ENCODE measurements at places on chromosomes 5 and 9. TPM values are rescaled to one million over a fixed set of nuclear protein-coding genes. Genes with fewer than 3 reads are reported as not detected.

DNA sequence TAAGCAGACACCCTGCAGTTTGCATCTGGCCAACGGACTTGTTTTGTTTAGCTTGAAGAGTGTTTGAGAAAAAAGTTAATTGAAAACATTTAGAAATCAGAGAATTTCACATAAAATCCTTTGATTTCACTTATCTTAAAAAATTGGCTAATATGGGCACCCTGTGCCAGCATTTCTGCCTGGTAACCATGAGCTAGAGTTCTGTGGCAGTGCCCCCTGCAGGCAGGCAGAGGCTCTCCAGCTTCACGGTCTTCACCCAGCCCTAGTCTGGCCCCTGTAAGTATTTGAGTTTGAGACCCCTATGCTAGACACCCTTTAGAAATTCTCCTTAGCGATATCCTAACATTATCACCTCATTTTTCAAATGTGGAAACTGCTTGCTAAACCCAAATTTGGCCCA, 18.8 kb upstream of the FANCC start:
- DNase-seq, result no peak

DNA sequence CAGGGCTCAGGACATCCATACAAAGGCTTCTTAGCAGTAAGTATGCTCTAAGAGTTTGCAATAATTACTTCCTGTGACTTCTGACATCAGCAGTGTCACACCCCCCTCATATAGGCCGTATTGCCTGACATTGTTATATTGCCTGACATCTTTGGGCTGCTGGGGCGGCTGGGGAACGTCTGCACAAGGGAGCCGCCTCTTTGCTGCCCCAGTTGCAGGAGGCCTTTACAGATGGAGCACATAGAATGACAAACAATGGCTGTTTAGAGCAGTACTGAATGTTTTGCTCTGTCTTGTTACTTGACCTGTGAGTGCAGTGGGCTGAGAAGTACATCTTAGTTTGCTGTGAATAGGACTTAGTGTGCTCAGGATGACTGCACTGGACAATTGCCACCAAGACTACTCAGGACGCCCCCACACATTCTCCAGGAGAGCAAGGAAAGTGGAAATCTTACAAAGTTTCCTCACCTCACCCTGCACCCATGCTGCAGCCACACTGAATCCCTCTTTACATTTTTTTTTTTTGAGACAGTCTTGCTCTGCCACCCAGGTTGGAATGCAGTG, 65.4 kb upstream of the SPOCK1 start:
- no peak for DNase-seq

Gene PPP2R2B
- 36.6 TPM for polyA plus RNA-seq

- DNase-seq, result peak; percentile 58
Measured at GRCh38 chr5:123450640-123451039, 27.4 kb upstream of the CEP120 start.

Gene CCL28
- polyA plus RNA-seq, result 3.8 TPM

Gene CXCL14
- polyA plus RNA-seq, result 30.4 TPM

DNA sequence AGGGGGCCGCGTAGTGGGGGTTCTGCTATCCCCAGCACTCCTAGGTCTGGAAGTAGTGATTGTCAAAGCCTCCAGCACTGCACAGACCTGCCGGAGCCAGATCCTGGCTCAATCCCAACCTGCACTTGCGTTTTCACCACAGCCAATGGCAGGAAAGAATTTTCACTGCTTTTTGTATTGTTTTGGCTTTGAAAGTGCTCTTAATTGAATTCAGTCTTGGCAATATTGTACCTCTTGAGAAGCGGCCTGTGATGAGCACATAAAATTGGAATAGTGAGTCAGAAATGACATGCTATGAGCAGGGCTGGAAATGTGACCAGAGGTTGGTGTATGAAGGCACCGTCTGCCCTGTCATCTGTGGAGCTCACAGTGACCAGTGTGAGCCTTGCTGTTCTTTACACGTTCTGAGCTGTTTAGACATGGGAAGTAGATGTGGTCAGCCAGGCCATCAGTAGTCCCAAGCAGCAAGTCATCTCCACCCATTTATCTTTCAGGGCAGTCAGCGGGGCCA, 41.5 kb downstream of the SECISBP2 start:
- DNase-seq, result peak; percentile 11

DNA sequence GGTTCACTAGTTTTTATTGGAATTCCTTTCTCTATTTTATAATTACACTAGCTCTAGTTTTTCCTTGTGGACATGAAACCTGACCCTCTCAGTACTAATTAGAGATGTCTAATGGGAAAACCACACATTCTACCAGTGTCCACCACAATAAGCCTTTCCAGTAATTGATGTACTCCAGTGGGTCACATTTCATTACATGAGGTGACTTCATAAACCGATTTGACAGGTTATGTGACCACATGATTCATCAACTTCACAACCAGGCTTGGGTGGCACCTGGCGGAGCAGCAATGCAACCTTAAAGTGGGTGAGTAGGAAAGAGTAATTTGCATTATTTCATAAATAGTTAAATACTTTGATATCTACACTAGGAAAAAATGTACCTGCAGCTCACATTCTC, 284.2 kb upstream of the ADAMTS16 start:
- DNase-seq, result no peak

Measured in testis (tissue), 5 donors.